ENCODE measurements at places on chromosomes 7 and 10. TPM values are rescaled to one million over a fixed set of nuclear protein-coding genes. Genes with fewer than 3 reads are reported as not detected.

DNA sequence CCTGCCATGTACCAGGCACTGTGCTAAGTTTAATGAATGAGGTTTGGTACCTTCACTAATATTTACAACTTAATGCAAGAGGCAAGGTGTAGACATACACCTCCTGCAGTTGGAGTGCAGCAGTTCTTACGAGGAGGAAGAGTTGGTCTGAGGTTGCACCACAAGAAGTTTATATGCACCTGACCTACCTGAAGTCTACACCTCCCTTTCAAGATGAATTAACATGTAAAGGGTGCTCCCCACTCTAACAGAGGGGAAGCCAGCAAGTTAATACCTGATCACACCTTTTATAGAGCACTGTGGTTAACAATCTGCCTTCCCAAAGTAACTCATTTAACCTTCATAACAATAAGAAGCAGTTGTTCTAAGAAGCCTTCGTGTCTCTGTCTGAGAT, 120.0 kb downstream of the LYZL1 start:
- no peak for DNase-seq

GRCh38 chr10:7551950-7552716, 114.6 kb downstream of the ITIH5 start:
- DNase-seq = peak; percentile 21

DNA sequence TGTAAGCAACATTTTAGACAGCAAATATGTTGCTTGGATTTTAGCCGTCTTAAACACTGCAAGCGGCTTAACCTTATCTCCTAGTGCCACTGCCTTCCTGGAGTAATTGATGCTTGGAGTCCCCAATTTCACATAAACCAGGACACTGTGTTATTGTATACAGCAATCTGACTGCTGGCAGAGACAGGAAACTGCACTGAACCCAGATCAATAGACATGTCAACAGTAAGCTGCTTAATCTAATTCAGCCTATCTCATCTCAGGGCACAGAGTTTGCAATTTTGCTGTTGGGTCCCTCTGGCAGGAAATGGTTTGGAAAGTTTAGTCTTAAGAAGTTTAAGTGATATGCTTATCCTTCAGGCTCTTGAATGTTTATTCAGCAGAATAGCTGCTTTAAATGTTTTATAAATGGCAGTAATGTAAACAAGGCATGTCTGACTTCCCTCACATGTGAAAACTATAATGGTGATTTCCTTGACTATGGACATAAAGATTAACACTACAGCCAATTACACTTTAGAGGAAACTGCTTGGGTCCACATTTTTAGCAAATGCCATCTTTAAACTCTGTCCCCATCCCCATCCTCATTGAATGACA, 598.6 kb downstream of the PARD3 start:
- DNase-seq = no peak

Gene GRID2IP
- total RNA-seq = 0.30 TPM

DNA sequence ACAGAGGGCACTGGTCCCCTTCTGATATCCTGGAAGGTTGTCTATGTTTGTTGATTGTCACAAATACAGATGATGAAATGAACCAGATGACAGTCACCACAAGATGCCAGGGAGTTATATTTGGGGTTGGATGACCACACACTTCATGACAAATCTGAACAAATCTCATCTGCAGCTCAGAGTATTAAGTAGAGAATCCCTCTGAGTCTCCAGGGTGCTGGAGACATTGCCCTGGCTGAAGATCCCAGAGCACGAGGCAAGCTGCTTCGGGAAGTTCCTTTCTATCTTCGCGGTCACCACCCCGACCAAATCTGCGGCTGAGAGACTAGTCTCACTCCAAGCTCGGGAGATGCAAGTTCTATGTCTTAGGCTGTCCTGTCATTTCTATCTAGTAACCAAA, 9.0 kb downstream of the DENND2A start:
- no peak for DNase-seq

Gene TAS2R41
- not detected for total RNA-seq

- DNase-seq = no peak
Observed at GRCh38 chr10:423178-423577, 266.3 kb downstream of the DIP2C start.

Gene AKR1C2
- 4.5 TPM for total RNA-seq

DNA sequence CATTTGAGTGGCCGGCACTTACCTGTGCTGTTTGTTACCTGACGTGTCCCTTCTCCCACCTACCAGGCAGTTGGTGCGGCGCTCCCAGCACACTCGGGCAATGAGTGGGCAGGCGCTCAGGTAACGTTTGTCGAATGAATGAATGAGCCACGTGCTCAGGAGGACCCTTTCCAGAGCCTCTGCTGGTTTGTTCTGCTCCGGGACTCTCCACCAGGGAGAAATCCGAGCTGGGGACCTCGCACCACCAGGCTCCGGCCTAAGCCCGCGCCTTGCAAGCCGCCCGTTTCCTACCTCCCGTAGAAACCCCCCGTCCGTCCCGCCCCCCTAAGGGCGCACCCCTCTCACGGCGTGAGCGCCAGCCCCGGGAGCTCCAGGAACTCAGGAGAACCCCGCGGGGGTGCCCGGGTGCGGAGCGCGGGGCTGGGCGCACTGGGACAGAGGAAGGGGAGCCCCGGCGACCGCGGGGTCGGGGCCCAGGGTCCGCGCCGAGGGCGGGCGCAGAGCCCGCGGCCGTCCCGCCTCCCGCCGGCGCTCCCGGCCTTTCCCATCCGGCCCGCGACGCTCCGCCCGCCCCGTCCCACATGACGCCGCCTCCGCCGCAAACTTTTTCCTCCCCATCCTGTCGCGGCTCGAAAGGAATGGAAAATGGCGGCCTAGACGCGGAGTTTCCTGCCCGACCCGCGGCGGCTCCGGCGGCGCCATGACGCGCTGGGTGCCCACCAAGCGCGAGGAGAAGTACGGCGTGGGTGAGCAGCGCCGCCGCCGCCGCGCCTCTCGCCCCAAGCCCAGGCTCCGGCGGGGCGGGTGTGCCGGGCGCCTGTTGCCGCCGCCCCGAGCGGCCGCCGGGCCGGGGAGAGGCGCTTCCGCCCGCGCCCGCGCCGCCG, at the start of gene DOCK1:
DOCK1 (plus strand) TSS at position 611 of the 884 bp plus-strand sequence; CDS start at position 701, 90 bp downstream.
- peak; percentile 48 for DNase-seq
